Stimulated activated CD8-positive, alpha-beta memory T cell treated with anti-CD3 and anti-CD28 coated beads, Interleukin-7, amount 100 ng/mL, for 1 hour (primary cell): ENCODE measurements at places on chromosomes 11 and 22.
A peak's percentile ranks its signal among the peaks of the same experiment; 100 is the strongest.

GRCh38 chr11:117454564-117454917, 126.9 kb downstream of the CEP164 start:
- DNase-seq: no peak

DNA sequence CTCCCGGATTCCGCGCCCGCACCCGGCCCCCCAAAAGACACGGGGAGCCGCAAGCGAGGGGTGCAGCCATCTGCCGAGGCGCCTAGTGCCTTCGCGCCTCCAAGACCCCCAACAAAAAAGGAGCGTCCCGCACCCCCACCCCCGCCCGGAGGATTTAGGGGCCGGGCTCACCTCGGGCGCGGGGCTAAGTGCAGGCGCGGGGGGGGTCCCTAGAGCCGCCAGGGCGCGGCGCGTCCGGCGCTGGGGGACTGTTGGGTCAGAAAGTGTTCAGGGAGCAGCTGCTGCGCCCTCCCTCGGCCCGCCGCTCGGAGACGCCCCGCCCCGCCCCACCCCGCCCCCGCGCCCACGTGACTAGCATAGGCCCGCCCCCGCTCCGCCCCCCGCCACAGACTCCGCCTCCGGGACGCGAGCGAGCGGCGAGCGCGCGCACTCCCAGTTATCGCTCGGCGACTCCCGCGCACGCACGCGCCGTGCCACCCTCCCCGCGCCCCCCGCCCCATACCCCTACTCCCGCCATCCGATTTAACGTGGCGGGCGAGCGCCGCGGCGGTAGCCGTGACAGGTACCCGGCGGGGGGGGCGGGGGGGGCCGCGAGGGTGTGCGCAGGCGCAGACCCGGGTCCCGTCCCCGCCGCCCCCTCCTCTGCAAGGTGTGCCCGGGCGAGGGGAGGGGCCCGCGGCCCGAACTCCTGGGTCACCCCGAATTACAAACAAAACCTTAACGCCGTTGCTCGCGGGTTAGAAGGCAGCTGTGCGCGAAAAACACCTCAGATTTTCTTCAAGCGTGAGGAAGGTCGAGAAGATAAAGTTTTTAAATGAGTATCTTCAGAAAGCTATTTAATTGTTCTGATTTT, 56.2 kb downstream of the KCNJ4 start:
- peak; percentile 79 for DNase-seq

DNA sequence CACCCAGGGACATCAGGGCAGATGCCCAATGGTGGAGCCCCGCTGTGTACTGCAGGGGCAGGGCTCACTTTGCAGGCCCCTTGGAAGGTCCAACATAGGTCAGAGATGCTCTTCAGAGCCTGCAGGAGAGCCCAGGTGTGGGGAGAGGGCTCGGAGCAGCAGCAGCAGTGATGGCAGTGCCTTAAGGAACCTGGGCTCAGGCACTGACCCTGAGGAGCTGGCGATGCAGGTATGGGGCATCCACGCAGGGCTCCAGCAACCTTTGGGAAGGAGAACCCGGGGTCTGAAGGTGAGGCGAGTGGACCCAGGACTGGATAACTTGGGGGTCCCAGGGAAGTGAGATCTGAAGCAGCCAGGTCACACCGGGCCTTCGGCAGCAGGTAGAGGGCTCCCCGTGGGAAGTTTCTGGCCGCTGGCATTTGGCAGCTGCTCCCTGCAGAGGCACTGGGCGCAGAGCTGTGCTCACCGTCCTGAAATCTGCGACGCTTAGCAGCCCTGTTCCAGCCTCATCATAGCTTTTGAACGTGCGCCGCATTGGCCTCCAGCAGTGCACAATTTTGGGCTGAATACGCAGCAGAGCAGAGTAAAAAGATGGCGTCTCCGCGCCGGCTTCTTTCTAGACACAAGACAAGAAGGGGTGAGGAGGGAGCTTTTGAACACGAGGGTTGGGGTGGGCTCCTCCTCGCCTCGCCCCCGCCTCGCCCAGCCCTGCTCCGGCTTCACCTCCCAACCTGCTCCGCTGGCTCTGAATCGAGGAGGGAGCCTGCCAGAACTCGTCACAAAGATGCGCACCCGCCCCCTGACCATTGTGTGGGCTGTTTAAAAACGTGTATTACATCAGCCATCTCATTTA, 118.8 kb downstream of the MPPED1 start:
- DNase-seq: no peak

GRCh38 chr22:46737105-46737975, 712 bp downstream of the CERK start:
- no peak for DNase-seq

GRCh38 chr11:117068303-117068860, 29.8 kb downstream of the SIK3 start:
- no peak for DNase-seq

GRCh38 chr11:6834021-6834420, 11.5 kb upstream of the OR10A5 start:
- no peak for DNase-seq

- no peak for DNase-seq
These were observed 42.7 kb downstream of the TIMP3 start for GRCh38 chr22:32844251-32844650.

- no peak for DNase-seq
These were observed 369.4 kb upstream of the B3GAT1 start for GRCh38 chr11:134781380-134781866.

- DNase-seq: no peak
These were observed 1251.7 kb upstream of the RAG2 start for GRCh38 chr11:37849706-37850105.

DNA sequence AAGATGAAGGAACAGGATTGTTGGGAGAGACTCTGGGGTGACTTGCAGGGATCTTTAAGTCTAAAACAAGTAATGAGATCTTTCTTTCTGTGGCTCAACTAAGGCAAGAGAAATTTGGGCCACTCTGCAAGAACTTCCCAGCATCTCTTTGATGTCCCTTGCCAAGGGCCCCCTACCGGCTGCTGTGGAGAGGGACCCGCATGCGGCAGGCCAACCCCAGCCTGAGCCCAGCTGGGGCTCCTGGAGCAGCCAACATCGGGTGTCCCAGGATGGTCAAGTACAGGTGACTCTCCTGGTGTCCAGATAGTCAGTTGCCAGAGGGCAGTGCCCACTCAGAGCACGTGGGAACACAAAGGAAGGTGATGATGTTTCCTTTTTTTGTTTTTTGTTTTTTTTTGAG, 363.2 kb downstream of the TBC1D22A start:
- DNase-seq: no peak

- DNase-seq: no peak
These were observed 32.7 kb downstream of the FLI1 start for GRCh38 chr11:128726458-128727139.

DNA sequence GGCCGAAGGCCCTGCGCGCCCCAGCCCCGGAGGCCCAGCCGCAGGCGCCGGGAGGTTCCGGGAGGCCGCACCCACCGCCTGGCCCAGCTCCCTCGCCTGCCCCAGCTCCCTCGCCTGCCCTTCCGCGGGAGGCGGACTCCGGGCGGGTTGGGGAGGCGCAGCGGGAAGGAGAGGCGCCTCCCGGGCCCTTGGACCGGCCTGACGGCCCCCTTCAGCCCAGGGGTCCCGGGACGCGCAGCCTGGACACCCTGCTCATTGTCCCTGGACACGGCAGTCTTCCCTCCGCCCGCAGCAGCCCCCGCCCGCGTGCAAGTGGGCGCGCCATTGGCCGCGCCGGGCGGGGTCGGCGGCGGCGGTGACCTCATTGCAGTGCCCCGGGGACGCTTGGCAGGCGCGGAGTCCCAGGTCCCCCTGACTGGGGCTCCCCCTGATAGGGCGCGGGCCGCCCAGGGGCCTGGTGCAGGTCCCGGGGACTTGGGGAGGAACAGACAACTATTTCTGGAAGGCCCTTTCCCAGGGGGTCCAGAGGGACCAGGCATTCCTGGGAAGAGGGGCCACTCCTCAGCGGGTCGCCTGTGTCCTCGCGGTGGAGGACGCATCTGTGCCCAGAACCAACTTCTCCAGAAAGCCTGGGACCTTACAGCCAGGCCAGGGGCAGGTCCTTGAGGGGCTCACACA, 501 bp downstream of the CD151 start:
- DNase-seq: no peak
